ENCODE measurements at places on chromosomes 1 and 21. TPM values are rescaled to one million over a fixed set of nuclear protein-coding genes. Genes with fewer than 3 reads are reported as not detected.

The TRIM46 gene
- total RNA-seq, result 3.3 TPM

The TTLL7 gene
- total RNA-seq, result 15.3 TPM

DNA sequence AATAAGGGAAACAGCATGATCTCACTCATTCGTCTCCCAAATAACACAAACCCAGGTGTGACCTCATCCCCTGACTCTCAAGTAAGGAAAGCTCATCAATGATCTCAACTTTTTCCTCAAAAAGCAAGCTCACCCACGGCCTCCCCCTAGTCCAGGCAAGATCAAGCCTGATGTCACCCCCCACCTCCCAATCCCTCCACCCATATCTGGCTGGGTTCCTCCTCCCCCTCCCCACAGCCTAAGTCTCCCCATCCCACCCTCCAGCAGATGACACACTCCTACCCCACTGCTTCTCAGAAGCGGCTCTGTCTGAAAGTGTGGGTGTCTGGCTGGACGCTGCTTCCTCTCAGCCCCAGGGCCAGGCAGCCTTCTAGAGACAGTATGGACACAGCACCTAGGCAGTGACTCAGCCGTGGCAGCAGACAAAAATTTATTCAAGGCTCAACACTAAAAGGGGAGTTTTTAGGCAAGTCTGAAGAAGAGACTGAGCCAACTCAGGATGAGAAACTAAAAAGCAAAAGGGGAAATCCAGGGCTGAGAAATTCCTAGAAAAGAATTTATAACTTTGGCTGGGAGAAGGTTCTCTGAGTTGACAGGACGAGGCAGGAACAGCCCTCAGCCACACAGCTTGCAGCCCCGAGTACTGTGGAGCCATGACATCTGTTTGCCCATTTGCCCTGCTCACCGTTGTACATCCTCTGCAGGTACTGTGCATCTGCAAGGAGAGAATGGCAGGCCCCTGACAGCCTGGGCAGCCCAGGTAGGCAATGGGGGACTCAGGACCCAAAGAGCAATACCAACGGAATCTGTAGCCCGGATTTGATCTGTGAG lies 81.6 kb upstream of the LRRC8D start:
- peak; percentile 59 for DNase-seq

GRCh38 chr1:151721788-151722510 lies 627 bp downstream of the RIIAD1 start:
- DNase-seq, result peak; percentile 62

DNA sequence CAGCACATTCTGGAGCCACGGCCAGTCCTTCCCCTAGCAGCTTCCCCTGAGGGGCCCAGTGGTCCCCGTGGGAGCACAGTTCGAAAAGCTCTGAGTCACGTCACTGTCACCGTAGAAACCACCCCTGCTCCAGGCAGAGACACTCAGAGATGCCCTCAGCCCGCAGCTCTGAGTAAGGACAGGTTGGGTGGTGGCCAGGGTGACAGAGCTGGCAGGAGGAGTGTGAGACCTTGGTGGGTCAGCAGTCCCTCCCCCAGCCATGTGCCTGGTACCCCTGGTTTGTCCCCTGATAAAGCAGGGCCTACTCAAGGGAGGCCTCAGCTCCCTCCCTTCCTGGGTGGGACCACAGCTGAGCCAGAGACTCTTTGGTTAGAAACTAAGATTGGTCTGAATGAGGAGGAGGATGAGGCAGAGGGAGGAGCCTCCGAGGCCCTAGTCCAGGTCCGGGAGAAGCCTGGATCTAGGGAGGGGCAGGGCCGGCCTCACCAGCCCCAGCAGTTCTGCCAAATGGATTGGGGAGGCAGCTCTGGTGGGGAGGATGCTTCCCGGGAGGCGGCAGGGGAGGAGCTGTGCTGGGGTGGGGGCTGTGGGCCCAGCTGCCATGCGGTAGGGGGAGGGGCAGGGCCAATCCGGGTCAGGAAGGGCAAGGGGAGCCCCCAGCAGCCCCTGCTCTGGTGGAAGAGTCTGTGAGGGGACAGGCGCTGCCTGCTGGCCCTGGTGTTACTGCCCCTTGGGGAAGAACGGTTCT lies 55.2 kb downstream of the SLC9A1 start:
- peak; percentile 98 for DNase-seq

DNA sequence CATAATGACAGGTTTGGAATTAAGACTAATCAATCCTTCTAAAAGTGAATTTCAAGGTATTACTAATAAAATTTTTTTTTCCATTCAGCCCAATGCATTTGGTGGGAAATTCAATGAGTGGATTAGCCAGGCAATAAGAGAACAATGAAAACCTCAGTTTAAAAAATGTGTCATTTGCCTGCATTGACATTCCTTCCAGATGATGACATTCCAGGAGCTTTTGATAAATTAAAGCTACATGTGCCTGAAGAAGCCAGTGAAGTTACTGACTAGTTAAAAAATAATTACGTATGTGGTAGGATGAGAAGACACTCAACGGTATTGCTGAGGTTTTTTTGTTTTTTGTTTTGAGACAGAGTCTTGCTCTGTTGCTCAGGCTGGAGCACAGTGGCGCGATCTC lies 37.9 kb upstream of the RC3H1 start:
- DNase-seq, result no peak

- DNase-seq, result peak; percentile 37
These were observed 470.5 kb downstream of the LTN1 start for GRCh38 chr21:28522014-28522799.

GRCh38 chr1:22286491-22286890 lies 143.6 kb upstream of the WNT4 start:
- peak; percentile 45 for DNase-seq

GRCh38 chr1:229640455-229640854 lies 14.4 kb downstream of the URB2 start:
- DNase-seq, result no peak

DNA sequence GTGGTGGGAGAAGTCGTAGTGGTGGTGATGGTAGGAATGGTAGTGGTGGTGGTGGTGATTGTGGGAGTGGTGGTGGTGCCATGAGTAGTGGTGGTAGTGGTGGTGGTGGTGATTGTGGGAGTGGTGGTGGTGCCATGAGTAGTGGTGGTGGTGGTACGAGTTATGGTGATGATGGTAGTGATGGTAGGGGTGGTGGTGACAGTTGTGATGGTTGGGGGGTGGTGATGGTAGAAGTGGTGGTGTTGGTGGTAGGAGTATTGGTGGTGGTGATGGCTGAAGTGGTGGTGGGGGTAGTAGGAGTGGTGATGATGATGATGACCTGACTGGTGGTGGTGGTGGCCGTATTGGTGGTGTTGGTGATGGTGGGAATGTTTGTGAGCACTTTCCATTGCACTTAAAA lies 107.1 kb downstream of the DISC1 start:
- DNase-seq, result no peak

DNA sequence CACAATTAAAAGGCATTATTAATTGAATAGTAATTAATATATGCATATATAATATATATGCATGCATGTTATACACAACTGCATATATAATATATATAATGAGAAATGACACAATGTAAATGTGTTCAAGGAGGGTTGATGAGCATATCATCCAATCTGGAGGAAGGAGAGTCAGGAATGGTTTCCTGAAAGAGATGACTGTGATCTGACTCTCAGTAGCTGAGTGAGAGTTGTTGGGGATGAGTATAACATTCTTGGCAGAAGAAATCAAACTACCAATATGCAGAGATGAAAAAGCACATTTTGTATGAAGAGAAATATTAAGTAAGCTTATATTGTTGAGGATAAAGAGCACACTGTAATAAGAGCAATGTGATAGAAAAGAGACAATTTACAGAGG lies 37.3 kb downstream of the F13B start:
- DNase-seq, result peak; percentile 10

DNA sequence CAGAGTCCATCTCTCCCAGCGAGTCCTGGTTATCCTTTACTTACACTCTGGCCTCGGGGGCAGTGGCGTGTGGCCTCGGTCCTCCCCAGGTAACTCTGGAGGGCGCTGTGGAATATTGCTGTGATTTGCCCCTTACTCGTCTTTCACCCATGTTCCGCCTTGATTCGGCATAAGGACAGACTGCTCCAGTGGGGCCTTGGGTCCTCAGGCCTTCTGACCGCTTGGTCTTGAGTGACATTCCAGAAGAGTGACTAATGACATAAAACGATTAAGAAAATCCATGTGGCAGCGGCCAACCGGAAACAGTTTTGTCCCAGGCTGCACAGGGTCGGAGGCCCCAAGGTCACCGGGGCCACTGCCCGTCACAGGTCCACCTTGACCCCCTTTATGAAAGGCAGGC lies 11.0 kb downstream of the ICMT start:
- peak; percentile 10 for DNase-seq

GRCh38 chr1:59361766-59362165 lies 64.9 kb downstream of the FGGY start:
- peak; percentile 26 for DNase-seq

- no peak for DNase-seq
These were observed 83.9 kb downstream of the NID1 start for GRCh38 chr1:235980976-235981375.

All from osteoblast (primary cell).